Right lung (tissue), 10 donors: ENCODE measurements at places on chromosomes 4 and X.
A peak's percentile ranks its signal among the peaks of the same experiment; 100 is the strongest.

DNA sequence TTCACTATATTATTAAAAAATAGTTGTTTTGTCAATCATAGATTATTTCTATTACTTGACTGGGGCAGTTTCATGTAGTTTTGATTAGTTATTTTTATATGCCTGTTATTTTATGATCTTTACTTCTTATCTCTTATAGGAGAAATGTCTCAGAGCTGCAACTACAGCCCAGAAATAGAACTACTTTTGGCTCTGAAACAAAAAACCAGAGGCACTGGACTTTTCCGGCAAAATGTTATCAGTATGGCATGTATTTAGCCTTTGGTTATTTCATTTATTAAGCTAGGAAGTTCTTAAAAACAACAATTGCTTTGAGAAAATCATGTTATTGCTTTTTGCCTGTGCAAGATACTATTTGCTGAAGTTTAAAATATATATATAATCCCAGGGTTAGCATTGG is 566.5 kb downstream of the ANKRD50 start:
- DNase-seq, result no peak

DNA sequence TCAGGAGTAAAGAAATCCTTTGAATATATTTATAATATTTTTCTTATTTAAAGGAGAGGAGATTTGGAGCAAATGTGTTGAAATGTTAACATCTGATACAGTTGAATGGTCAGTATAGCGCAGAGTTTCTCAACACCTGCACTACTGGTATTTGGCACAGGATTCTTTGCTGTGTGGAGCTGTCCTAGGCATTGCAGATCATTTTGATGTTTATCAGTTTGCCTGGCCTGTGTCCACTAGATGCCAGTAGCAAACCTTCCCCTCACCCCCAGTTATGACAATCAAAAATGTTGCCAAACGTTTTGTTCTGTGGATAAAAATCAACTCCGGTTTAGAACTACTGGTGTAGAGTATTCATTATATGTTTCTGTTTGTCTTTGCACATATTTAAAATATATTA is 765.3 kb upstream of the SLIT2 start:
- DNase-seq, result no peak

GRCh38 chr4:114752391-114753165 is 154.0 kb downstream of the UGT8 start:
- no peak for DNase-seq

GRCh38 chr4:123166023-123166422 is 230.6 kb upstream of the SPRY1 start:
- DNase-seq, result no peak

- no peak for DNase-seq
These were observed 662.1 kb upstream of the DIPK2B start for GRCh38 chrX:45862801-45863200.

DNA sequence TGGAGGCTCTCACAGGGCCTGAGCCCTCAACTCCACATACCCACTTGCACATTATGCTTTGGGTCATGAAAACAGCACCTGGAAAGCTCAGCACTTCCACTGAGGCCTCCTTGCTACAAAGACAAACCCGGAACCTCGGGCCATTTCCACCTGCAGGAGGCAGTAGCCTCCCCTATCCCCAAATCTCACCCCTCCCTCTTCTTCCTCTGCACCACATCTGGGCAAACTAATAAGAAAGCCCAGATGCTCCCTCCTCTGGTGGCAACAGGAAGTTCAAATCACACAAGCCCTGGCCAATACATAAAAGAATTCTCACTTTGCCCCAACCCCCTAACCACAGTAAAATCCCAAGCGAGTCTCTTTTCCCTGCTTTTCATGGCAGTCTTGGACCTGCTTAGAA is 136.4 kb downstream of the MAPK10 start:
- DNase-seq, result no peak

DNA sequence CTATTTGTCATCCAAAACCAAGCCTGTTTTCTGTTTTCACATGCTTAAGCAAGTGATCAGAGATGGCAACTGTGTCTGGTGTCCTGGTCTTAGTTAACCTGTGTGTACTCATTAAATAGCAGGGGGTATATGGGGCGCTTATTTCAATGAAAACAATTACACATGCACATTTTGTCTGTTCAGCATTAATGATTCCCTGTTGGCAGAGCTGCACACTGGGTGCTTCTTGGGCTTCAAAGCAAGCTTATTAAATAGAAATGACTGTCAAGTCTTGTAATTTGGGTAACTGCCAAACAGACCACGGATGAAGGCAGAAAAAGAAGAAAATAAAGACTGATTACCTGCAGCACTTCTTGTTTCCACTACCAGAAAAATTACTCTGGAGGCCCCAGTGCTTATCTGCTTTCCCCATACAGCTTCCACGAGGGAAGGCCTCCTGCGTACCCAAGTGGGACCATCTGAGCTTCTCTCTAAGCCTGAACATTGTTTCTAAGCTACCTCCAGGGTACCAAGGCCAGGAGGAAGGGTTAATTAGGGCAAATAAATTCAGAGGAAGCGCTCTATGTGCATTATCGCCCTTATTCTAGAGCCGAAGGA is 107.2 kb upstream of the TBL1X start:
- DNase-seq, result no peak

- no peak for DNase-seq
These were observed 48.2 kb upstream of the KLF3 start for GRCh38 chr4:38615847-38616246.

GRCh38 chr4:11139871-11140270 is 288.8 kb downstream of the HS3ST1 start:
- DNase-seq, result no peak

DNA sequence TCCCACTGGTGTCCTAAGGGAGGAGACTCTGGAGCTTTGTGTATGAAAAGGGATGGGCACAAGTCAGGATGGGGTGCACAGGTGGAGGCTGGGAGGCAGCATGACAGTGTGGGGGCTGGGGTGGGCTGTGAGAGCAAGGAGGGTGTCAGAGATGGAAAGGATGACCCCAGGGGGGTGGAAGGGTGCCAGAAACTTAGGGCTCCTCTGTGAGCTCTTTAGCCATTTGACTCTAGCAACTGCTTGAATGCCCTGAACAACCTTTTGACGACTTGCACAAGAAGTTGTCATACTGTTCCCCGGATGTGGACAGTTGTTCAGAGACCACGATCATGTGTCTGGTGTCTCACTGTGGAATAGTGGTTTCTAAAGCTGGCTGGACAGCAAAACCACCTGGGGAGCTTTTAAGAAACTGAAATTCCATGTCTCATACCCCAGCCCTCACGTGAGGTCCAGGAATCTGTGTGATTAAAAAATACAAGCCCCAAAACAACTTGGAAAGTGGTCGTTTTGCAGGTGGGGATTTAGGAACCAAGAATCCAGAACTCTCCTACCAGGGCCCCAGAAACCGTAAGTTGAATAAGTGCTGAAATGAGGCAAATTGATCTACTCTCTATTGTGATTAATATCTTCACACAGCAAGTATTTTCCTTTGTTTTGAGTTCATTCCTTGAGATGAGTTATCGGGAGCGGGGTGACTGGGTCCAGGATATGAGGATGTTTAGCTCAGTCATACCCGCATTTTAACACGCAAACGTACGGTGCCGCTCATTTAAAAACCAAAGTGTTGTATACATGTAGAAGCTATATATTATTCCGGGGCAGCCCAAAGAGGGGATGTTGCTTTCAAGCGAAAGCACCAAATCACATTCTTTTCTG is 3.4 kb downstream of the RHOH start:
- no peak for DNase-seq

DNA sequence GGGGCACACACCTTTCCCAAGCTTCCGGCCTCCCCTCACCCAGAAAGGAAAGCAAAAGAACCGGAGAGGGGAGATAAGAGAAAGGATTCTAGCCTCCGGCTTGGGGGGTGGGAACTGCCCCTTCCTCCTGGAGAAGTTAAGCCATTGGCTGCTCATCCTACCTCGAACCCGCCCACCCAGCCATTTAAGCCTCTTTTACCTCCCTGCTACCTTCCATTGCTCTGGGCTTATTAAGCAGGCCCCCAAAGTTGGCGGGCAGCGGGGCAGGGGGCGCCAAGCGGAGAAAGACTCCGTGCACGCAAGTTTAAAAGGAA is 2.3 kb downstream of the MAML3 start:
- DNase-seq, result peak; percentile 89

DNA sequence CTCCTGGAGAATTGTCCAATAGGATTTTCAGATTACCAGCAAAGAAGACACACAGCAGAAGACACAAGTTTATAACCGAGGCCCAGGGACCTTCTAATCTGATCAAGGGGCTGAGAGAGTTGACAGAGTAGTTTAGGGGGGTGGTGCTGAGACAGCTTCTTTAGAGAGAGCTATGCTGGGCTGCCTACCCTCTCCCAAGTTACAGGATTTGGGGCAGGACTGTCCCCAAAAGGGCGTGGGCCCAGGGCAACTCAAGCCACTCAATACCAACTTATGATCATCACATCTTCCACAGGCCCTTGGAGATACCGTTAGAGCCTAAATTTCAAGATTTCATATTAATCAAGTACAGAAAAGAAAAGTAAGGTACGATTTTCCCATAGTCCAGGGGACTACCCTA is 43.0 kb downstream of the PDHA1 start:
- DNase-seq, result no peak

DNA sequence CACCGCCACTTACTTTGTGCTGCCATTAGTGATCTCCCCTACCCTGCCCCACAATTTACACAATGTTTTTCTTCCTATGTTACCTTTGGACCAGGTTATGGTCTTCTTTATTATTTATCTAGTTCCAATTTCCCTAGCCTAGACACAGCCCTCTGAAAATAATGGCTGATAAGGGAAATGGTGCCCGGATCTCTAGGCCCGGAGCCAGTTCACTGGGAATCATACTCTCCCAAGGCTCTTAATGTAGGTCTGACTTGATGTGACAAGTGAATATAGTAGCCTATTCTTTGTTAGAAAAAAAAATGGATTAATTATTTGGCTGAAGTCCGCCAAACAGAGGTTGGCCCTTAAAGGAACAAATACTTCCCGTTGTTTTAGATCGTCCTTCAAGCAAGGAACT is 208.0 kb downstream of the RELL1 start:
- DNase-seq, result no peak

DNA sequence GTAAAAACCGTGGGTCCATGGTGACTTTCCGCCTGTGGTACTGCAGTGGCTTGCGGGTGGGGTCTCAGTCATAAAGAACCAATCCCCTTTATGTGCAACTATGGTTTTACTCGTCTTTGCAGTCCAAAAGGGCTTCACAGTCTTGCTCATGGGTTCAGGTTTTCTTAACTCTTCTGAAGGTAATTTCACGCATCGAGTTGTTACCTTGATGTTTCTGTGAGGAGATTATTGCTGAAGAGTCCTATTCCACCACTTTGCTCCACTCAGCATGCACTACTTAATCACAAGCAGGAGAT is 41.5 kb downstream of the F8 start:
- no peak for DNase-seq

GRCh38 chr4:2395038-2395437 is 23.4 kb downstream of the ZFYVE28 start:
- DNase-seq, result no peak

DNA sequence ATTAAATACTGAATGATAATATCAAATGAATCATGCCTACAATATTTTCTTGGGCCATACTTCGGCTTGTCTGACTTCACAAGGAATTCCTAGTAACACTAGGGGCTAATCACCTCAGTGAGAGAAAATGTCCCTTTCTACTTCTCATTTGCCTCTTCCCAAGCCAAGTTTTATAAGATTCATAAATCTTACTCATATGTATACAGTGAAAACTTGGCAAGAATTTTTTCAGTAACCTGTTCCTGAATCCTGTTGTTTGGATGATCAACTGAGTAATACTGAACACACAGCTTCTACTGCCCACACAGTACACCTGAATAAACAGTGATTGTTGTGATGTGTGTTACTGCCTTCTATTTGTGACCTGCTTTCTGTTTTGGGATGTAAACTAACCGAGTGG is 16.5 kb downstream of the TMPRSS11E start:
- no peak for DNase-seq
